ENCODE measurements at places on chromosomes 2 and 18. TPM values are rescaled to one million over a fixed set of nuclear protein-coding genes. Genes with fewer than 3 reads are reported as not detected.

PTPRN gene
- not detected for total RNA-seq

E2F6 gene
- 13.4 TPM for total RNA-seq

RANBP2 gene
- total RNA-seq, result 96.8 TPM

HRH4 gene
- total RNA-seq, result not detected

UGT1A4 gene
- not detected for total RNA-seq

IGFBP5 gene
- not detected for total RNA-seq

CREB1 gene
- 135 TPM for total RNA-seq

TTR gene
- not detected for total RNA-seq

MEP1B gene
- total RNA-seq, result not detected

CRYBA2 gene
- not detected for total RNA-seq

KLHL29 gene
- total RNA-seq, result 1.7 TPM

AGXT gene
- not detected for total RNA-seq

ZNF804A gene
- not detected for total RNA-seq

SPAG16 gene
- total RNA-seq, result 8.0 TPM

TUBA4B gene
- total RNA-seq, result not detected

GPC1 gene
- 1.2 TPM for total RNA-seq

ZEB2 gene
- total RNA-seq, result 8.2 TPM

GPR55 gene
- 10.4 TPM for total RNA-seq

SCN7A gene
- not detected for total RNA-seq

CYBRD1 gene
- 0.38 TPM for total RNA-seq

SOWAHC gene
- total RNA-seq, result not detected

ZNF514 gene
- total RNA-seq, result 43.9 TPM

ALPP gene
- total RNA-seq, result not detected

CXCR1 gene
- total RNA-seq, result not detected

REG3G gene
- not detected for total RNA-seq

NIF3L1 gene
- 32.1 TPM for total RNA-seq

CROCC2 gene
- total RNA-seq, result not detected

TFPI gene
- total RNA-seq, result not detected

COL3A1 gene
- not detected for total RNA-seq

PPP1R1C gene
- not detected for total RNA-seq

PTH2R gene
- total RNA-seq, result 0.25 TPM

MYO5B gene
- total RNA-seq, result not detected

CD28 gene
- 128 TPM for total RNA-seq

ECEL1 gene
- not detected for total RNA-seq

PRKCE gene
- total RNA-seq, result 20.2 TPM

IL1F10 gene
- not detected for total RNA-seq

Data from naive thymus-derived CD8-positive, alpha-beta T cell (primary cell).